ENCODE measurements at places on chromosomes 5 and 9.

DNA sequence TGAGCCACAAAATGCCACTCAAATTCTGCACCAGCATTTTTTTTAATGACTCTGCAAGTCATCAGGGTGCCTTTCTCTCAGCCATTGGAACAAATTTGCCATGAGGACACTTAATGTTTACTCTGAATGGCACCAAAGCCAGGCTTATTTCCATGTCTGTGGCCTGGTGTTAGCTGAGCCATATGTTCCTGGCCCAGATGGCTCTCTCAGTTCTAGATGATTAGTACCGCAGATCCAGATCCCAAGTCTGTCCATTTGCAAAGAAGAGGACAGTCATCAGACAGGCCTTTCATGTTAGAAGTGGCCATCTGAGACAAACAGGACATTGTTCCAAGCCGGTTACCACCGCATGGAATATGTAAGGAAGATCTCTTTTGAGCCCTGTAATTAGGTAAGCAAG is 70.3 kb downstream of the INSYN2B start:
- no peak for DNase-seq

DNA sequence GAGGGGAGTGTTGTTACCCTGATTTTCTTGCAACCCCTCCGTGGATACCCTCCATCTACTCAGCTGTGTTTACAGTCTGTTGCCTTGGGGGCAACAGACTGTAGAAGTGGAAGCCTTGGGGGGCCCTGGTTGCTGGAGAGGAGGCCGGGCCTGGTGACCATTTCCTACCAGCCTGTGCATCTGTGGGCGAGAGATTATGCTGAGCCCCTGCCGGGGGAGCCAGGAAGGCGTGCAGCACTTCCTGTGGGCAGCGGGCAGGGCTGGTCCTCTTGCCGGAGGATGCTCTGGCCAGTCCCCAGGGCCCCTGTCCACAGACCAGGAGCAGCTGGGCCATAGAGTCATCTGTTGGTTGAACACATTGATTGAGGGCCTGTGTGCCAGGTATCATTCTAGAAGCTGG is 11.1 kb downstream of the ERGIC1 start:
- DNase-seq, result no peak

DNA sequence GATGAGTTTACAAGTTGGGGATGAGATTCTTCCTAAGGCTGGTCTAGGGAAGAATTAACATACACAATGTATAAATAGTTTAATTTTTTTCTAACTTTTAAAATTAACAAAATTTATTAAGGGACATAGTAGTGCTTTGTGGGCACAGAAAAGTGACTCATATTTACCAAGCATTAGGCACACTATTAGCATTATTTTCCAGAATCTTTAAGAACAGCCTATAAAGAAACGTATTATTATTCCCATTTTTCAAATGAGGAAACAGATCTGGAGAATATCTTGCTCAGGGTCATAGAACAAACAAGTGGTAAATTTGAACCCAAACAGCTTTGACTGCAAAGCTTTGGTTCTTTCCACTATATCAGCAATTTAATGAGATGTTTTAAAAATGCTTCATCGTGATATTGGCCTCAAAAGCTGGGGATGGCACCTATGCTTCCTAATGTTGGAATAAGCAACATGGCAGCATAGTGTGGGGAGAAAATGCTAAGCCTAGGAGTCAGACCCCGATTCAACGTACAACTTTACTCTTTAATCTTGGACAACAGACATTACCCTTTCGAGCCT is 55.9 kb downstream of the ABCA1 start:
- no peak for DNase-seq

- no peak for DNase-seq
Observed at GRCh38 chr5:165321912-165322311, 1816.5 kb downstream of the MAT2B start.

- no peak for DNase-seq
Observed at GRCh38 chr9:112341730-112342129, 8.3 kb upstream of the PTBP3 start.

- no peak for DNase-seq
Observed at GRCh38 chr5:65742565-65743231, 20.7 kb downstream of the NLN start.

GRCh38 chr5:140328036-140328764 is 18.2 kb downstream of the HBEGF start:
- no peak for DNase-seq

GRCh38 chr5:100902440-100903038 is 543 bp downstream of the ST8SIA4 start:
- no peak for DNase-seq

DNA sequence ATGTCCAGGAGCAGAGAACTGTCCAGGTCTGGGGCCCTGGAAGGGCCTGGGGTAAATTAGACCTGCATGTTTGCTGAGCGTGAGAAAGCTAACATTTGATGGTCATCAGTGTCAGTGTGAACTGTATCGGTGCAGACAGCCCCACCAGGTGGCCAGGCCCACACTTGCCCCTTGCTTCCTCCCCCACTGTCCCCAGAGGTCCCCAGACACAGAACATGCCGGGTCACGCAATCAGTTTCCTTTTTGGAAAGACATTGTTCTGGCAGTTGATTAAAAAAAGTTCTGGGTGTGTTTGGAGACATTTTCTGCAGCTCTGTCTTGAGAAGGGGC is 1.5 kb downstream of the NKD2 start:
- DNase-seq, result no peak

- DNase-seq, result no peak
Observed at GRCh38 chr5:30574761-30575160, 618.7 kb upstream of the CDH6 start.

- no peak for DNase-seq
Observed at GRCh38 chr5:180472269-180472668, 21.9 kb upstream of the CNOT6 start.

DNA sequence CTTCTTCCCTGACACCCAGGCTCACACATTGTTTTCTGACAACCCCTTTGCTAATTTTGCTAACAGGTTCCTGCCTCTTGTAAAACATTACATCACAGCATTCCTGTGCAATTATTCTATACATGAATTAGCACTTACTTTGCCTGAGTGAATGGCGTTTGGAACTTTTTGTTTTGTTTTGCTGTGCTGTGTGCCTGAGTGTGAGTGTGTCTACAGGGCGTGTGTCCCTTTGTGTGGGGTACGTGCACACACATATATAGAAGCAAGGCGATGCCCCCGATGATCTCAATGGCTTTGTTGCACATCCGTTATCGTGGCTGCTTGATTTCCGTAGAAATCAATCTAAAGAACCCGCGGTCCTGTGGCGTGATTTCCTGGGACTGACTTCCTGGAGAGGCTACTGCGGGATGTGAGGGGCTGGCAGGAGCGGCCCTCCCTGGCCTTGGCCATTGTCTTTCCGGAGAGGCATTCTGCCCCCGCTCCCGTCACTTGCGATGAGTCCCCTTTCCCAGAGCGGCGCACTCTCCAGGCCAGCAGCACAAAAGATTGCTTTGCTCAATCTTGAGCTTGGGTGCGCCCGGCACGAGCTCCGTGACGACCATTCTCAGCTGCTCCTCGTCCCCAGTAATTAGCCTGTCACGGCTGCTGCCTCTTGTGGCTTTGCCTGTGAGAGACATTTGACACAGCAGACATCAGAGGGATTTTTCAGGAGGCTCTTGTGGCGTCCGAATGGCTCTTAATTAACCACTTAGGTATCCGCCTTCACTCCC is 398.1 kb upstream of the IRX1 start:
- peak; percentile 46 for DNase-seq
